Fibroblast of skin of left quadriceps (primary cell): ENCODE measurements at places on chromosomes 3 and 15.

DNA sequence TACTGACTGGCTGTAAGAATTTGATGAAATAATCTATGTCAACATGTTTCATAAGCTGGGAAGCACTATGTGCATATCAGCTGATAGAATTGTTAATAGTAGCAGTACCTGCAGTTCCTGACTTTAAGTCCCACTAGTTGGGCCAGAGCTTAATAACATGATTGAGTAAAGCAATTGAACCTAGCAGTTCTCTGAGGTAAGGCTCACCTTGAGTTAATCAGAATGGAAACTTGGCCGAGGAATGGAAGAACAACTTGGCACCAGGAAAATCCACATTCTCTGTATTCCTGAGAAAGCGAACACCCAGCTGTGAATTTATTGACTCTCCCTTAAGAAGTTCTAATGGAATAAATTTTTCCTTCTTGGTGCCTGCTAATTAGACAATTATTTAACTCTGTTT lies 262.6 kb downstream of the IGSF11 start:
- no peak for DNase-seq

DNA sequence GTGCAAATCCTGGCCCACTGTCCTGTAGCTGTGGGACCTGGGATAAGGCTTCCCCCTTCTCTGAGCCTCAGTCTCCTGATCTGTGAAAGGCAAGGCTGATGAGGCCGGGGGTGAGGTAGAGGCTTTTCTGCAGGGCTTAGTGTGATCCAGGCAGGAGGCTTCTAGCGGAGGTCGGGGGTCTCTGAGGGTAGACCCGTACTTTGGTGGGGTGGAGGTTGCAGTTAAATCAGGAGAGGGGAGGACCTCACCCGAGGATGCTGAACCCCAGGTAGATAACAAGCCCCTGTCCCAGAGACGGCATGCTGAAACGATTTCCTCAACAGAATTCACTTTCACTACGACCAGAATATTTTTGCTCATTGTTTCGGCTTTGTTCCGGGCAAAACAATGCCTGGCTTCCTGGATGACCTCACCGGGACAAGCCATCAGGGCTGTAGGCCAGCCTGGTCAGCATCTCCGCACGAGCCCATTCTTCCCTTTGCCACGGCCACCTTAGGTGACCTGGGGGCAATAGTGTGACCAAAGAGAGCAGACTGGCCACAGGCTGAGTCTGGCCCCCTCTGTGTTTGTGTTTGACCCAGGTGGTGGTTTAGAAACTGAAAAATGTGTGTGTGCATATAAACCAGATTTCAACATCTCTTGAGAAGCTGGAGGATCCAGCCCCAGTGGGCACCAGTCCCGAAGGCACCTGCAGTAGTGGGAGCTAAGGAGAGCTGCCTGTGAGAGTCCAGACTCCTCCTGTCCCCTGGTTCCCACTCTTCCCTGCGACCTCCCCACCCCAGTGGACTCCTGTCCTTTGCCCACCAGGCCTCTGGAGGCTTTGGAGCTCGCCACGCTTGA lies 33.0 kb downstream of the SLC6A6 start:
- DNase-seq, result no peak

GRCh38 chr3:66267031-66267430 lies 46.2 kb downstream of the SLC25A26 start:
- DNase-seq, result no peak

GRCh38 chr3:159455741-159456181 lies 532.9 kb upstream of the IL12A start:
- peak; percentile 9 for DNase-seq

DNA sequence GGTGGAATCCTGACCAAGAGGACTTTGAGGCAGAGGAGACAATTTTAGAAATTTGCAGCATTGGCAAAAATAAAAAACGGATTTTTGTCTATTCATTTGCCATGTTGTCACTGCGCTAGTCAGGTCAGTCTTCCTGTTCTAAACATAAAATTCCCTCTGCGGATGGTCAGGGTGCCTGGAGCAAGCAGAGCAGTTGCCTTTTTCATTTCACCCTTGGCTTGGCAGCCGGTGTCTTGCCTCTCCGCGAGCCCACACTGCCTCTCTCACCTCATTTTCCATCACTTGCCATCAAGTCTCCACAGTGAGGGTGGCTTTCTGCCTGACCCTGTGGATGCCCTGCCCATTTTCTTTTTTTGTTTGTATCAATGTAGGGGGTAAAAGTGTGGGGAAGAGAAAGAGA lies 396.1 kb downstream of the LRTM1 start:
- no peak for DNase-seq

DNA sequence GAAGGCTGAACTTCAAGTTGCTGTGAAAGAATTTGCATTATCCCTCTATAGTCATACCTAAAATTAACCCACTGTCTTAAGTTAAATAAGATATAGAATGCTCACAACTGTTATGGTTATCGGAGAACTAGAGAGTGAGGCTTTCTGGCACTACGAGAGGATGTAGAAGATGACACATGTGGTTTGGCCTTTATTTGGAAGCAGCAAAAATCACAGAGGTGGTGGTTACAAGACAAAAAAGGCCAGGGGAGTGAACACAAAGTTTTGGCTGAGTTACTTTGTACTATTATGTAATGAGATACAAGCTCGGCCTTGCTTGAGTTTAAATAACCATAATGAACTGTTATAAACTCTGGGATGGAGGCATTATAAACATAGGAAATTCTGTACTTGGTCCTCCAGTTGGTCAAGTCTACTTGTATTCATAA lies 78.3 kb upstream of the ICE2 start:
- no peak for DNase-seq

DNA sequence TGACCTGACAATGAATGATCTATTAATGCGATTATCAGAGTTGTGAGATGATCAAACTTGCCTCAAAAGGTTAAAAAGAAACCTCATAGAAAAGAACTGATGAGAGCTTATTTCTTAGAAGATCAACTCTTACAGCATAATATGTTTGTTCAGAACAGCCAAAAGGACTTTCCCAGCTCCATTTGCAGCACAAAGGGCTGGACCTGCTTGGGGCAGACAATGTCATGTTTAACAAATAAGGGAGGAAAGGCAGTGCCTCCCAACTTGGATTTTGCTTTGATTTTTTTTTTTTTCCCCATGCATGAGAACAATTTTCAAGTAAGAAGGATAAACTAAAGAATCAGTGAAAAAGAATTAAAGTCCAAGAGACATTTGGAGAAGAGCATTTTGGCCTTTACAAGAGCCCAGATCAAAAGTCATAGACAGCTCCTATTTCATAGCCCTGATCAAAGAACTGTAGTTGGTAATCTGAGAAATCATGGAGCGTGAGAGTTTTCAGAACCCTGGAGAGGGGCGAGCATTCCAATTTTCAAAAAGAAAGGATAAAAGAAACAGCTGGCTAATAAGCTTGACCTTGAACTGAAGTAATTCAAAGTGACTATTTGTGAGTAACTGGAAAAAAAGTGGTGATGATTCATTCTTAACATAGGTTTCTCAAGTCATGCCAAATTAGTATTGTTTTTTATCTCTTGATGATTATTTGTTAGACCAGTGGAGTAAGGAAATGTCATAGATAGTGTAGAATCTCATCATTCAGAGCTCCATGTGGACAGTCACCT lies 136.0 kb upstream of the CFAP20DC start:
- peak; percentile 4 for DNase-seq

DNA sequence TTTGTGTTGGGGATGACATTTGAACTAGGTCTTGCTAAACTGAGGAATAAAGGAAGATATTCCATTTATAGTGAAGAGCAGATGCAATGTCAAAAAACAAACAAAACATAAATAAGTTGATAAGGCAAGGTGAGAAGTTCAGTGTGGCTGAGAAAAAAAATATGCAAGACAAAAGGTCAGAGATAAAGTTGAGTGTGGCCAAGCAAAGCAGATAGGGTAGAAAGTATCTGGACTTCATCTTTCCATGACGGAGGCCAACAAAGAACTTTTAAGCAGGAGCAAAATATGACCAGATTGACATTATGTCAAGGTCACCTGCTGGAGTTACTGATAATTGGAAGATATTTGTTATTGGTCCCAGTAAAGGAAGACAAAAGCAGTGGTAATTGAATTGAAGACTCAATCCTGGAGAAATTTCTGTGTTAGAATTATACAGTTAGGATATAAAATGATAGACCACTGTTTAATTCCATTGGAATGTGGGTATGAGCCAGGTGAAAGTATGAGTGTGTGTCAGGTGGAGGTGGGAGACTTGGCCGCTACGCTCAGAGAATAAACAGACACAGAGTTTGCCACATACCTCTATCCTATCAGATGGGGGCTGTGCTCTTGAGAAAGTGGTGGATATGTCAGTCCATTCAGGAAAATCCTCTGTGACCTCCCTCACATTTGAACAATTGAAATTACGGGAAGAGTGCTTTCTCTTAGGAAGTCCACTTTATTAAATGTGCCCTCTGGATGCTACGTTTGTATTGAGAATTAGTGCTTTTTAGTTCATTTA lies 28.1 kb downstream of the ADIPOQ start:
- DNase-seq, result no peak

GRCh38 chr3:108099679-108100428 lies 9.0 kb upstream of the CD47 start:
- no peak for DNase-seq

DNA sequence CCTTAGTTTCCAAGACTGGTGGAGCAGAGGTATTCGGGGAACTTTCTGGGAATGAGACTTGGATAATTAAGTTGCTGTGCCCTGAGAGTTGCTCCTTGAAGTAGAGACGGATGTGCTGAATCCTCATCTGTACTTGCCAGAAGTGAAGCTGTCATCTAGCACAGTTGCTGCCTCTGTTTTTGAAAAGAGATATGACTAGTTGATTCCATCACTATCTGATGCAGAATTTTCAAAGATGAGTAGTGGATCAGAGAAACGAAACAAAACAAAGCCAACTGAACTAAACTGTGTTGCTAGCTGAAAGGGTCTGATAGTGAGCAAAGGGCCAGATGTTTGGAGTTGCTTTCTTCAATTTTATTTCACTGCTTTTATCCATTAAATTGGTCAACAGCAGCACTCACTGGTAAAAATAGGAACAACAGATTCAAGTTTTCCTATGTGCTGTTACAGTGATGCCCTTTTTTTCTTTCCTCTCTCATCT lies 52.7 kb downstream of the MITF start:
- DNase-seq, result peak; percentile 28

GRCh38 chr3:15815696-15816095 lies 17.9 kb upstream of the ANKRD28 start:
- DNase-seq, result peak; percentile 55

DNA sequence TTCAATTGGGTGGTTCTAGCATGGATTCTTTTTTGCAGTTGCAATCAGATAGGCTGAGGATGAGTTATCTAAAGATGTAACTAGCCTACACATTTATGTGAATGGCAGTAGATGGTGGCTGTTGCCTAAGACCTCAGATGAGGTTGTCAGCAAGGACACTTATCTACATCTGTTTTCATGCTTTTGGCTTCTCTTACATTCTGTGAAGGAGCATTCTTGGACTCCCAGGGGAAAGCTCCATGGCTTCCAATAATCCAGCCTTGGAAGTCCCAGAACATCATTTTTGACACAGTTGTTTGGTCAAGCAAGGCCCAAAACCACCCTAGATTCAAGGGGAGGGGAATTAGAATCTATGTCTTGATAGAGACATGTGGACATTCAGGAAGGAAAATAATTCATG lies 332.2 kb upstream of the RBMS3 start:
- no peak for DNase-seq

DNA sequence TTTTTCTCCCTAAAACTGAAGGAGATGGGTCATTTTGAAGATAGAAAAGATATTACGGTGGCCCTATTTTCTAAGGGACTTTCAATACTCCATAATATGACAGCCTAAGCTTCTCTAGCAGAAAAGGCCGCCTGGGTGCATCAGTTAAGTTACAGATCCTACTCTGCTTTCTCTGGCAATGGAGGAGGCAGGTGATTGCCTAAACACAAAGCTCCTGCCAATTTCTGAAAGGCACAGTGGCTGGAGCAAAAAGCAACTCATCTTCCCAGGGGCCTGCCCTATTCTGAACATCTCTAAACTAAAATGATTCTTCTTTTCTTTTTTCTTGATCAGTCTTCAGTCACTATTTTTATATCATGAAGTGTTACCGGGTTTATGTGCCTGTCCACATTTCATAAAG lies 276.7 kb downstream of the CNTN4 start:
- DNase-seq, result no peak

DNA sequence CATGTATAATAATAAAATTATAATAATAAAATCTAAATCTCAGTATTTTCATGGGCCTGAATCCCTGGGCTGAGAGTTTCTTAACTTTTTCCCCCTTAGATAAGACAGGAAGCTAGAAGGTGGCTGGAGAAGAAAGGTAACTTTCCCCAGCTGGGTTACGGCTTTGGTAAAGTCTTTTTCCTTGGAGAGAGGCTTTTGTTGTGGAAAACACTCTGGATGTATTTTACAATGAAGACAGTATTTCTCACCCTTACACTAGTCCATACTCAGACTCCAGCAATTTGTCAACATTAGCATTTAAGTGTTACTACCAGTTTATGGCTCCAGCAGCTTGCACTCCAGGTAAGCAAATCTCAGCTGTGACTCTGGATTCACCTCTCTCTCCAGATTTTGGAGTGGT lies 34.9 kb downstream of the APH1B start:
- no peak for DNase-seq

DNA sequence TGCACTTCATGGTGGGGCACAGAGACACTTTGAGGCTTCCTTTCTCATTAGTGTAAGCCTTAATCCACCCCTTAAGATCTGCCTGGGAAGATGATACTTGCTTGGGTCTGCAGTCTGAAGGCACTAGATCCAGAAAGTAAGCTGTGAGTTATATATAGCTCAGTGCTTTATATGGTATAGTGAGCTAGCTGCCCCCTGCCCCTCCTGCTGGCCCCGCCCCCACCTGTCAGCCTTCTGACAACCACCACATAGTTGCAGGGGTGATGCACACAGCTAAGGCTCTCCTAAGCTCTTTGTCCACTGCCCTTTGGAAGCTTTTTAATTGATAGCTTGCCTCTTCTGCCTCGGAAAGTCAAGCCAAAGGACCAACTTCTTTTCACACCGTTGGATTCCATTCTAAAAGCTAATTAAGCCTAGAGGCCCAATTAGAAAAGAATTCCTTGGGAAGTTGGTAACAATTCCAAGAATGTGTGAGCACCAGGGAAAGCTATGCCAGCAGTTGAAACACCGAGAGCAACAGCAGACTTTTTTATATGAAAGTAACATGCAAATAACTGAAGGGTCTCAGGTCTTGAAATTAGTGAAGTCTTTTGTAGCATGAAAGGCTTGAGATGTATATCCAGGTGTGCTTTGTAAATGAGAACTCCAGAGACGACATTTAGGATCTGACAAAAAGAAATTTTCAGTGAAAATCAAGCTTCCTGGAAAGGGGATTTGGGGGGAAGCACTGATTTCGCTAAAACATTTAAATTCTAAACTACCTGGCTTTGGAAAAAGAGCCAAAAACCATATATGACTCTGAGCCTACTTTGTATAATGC lies 2.3 kb downstream of the TPM1 start:
- DNase-seq, result no peak

DNA sequence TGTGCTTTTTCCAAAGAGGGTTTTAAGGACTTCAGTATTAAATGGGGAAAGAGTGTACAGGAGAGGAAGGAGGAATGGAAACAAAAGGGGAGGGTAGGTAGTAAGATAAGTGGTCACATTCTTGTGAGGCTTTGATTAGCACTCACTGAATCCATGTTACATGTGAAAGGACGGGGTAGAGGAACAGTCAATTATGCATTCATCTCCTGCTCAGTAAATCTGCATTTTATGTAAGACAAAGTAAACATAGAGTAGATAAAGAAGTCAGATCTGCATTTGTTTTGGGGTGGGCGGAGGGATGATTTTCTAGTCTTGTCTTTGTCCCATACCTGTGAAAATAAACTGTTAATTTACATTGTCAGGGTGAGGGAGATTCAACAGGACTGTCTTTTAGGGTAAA lies 50.8 kb downstream of the SACM1L start:
- no peak for DNase-seq
